ENCODE measurements at places on chromosomes 6 and 20.
A peak's percentile ranks its signal among the peaks of the same experiment; 100 is the strongest.

GRCh38 chr6:42417641-42418112, 34.0 kb downstream of the TRERF1 start:
- DNase-seq = no peak

- DNase-seq = peak; percentile 7
These were observed 127.2 kb upstream of the TAB2 start for GRCh38 chr6:149190224-149190831.

DNA sequence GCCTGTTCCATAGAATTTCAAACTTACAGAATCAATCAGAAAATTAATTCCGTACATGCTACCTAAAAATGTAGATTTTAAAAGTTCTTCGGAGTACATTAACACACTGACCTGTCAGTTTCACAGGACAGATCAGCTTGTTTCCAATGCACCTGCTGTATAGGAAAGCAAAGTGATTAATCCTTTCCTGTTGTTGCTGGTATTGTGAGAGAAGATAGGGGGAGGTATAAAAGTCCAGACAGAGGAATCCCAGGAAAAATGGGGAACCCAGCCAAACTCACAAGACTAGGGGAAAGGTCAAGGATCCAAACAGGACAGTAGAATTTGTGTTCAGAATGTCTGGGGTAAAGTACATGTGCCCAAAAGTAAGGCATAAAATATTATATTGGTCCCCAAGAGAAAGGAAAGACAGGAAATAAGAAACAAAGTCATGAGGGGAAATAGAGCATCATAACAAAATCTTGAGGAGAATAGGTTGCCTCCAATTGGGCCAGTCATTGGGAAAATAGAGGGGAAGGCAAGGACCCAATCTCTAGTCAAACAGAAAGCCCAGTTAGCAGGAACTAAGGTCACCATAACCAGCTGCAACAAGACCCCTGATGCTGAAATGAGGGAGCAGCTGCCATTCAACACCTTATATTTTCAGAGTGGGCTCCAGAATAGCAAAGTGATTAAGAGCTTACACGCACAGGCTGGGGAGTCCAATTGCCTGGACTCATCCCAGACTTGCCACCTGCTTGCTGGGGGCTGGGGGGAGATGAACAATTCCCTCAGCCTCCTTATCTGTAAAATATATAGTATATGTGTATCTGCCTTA, 10.3 kb downstream of the FILIP1 start:
- DNase-seq = no peak

GRCh38 chr6:109056661-109057060, 38.0 kb downstream of the SESN1 start:
- no peak for DNase-seq

- peak; percentile 14 for DNase-seq
These were observed 202.7 kb upstream of the MARCKS start for GRCh38 chr6:113654396-113654795.

GRCh38 chr6:157586088-157586414, 205.1 kb downstream of the ZDHHC14 start:
- no peak for DNase-seq

- DNase-seq = no peak
These were observed 24.4 kb downstream of the PLCB1 start for GRCh38 chr20:8156235-8157079.

DNA sequence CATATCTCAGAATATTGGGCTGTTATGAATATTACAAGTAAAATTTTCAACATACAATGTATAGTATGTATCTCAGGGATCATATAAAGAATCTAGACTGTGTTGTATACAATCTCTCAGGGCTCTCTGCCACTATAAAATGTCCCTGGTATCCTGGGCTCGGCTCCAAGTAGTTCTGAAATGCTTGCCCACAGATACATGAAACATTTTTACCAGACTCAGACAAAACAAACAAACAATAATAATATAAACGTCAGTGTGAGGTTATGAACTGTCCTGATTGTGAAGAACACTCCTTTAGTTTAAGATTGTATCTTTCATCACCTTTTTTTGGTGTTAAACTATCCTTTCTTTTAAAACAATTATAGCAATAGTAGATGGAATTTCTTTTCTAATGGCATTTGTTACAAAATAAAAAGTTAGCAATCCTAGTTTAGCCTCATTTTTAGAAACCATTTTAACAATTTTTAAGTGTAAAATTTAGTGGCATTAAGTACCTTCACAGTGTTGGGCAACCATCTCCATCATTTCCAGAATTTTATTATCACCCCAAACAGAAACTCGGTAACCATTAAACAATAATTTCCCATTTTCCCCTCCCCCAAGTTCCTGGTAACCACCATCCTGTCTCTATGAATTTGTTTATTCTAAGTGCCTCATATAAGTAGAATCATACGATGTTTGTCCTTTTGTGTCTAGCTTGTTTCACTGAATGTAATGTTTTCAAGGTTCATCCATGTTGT, 17.4 kb upstream of the LY86 start:
- no peak for DNase-seq

GRCh38 chr6:158332237-158332636, 20.0 kb downstream of the TULP4 start:
- DNase-seq = no peak

- DNase-seq = no peak
These were observed 2.8 kb downstream of the C20orf203 start for GRCh38 chr20:32670773-32671455.

DNA sequence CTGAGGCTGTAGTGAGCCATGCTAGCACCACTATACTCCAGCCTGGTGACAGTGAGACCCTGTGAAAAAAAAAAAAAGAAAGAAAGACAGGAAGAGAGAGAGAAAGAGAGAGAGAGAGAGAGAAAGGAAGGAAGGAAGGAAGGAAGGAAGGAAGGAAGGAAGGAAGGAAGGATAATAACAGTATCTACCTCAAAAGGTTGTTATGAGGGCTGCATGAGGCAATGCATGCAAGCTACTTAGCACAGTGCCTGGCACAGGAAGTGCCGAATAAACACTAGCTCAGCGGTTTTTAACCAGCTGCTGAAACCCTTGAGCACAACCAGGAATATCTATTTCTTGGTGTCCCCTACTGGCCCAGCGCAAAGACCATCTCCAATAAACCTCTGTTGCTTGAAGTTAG, 62.3 kb upstream of the TBC1D7 start:
- DNase-seq = no peak

DNA sequence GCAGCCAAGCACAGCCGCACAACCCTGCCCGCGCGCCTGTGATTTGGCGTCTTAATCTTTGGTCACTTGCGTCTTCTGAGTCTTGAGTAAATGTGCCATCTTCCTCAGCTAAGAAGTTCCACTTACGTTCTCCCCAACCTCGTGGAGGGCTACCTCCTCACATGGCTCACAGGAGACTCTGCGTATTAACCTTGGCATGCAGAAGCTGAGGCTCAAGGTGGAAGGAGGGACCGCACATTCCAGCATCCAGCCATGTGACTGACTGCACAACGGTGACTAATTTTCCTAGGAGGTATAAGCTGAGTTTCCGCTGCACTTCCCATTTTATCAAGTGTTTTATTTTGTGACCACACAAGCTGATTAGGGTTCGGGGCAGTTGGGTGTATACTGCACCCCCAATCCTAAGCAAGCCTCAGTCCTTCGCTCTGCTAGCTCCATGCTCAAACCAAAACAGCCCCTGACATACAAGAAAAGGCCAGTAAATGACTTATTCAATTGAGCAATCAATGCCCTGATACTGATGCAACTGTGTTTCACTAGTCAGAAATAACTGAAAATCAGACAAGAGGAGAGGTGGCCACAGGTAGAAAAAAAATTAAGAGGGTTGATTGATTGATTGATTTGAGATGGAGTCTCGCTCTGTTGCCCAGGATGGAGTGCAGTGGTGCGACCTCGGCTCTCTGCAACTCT, 7.0 kb downstream of the BEND3 start:
- no peak for DNase-seq

GRCh38 chr6:149990212-149990660, 26.5 kb downstream of the ULBP1 start:
- no peak for DNase-seq

- DNase-seq = no peak
These were observed 26.8 kb upstream of the CRIP3 start for GRCh38 chr6:43335469-43335868.

DNA sequence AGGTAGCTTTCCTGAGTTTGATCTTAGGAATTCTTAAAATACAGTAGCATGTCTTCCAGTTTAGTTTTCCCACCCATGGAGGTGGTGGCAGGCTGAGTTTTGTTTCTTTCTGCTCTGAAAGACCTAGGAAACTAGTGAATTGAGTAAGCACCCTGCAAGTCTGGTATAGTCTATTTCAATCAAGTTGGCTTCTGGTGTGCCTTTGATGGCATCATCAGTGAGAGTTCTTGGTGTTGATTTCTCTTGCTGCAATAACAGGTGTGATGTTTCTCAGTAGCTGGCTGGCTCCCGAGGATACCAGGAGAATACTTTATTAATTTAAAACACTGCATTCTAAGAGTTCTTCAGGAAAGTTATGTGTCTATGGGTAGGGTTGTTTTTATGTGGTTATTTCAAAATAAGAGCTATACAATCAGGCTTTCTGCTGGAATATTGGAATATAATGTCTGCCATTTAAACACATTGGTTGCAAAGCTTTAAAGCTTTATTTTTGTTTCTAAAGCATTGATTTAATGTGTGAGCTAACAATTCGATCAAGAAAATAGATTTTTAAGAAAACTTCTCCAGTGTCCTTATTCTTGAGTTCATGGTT, 19.0 kb downstream of the VAPB start:
- DNase-seq = no peak

GRCh38 chr20:1955217-1955616, 38.6 kb downstream of the PDYN start:
- no peak for DNase-seq

- DNase-seq = no peak
These were observed 343.7 kb downstream of the HAO1 start for GRCh38 chr20:7596541-7596940.

DNA sequence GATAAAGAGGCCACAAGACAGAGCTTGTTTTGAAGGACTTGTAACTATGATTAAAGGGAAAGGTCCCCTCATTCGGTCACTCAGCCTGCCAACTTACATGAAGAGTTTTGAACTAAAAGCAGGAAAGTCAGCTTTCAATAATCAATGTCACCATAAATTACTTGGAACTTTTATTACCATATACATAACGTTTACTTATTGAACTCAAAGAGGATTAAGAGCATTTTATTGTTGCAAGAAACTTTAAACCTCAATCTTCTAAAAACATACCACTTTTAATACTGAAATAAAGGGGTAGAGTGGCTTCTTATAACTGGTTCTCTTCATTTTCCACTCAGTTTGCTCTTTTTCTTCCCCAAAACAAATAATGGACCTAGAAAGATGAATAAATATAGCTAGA, 65.1 kb downstream of the CNKSR3 start:
- DNase-seq = no peak

DNA sequence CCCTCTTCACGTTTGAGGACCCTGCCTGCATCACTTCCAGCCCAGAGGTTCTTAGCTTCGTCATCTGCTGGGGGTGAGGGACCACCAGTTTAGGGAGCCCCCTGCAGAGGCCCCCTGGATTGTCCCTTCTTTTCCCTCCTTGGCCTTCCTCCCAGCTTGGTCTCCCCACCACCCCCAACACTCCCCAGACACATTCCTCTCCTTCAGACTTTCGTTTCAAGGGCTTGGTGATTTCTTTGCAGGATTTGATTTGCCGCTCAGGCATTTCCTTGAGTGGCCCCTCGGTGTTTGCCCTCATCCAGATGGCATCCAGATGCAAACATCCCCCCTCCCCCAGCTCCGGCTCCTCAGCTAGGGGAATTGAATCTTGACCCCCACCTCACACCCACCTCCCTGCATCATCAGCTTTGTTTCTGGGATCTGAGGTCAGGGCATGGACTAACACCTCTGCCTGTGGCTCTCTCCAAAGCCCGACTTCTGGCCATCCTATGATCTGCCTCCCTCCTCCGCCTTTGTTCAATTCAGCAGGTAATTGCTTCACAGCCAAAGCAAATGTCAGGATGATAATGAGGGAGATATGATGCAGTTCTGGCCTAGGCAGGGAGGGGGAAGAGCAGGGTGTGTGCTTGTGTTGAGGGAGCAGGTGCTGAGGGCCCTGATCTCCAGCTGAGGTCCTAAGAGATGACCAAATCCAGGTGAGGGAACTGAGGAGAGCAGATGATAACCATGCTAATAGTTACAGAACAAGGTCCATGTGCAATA, 141.5 kb downstream of the VEGFA start:
- no peak for DNase-seq

DNA sequence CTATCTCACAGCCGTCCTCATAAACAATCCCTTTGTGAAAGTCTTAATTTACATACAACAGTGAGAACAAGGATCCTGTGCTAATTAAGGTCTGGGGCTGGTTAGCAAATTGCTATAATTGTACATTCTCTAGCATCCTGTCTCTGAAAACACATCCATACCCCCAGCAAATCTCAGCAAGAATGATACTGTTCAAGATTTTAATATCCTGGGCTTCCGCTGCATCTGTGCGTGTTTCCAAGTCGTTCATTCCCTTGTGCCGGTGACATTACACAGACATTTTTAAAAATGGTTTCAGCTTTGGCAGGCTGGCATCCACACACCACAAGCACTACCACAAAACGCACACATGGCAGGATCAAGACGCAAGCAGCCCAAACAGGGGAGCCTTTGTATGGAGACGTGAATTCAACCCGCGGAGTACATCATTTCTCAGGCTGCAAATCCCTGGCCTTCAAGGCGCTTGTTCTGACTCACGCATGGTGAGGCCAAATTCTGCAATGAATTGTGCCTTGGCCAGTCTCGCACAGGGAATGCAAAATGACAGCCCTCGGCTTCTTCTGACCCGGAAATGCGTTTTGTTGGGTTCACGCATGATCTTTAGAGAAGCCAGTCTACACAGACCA, 20.3 kb downstream of the ZMYND8 start:
- no peak for DNase-seq
